ENCODE measurements at places on chromosomes 16 and 17.

DNA sequence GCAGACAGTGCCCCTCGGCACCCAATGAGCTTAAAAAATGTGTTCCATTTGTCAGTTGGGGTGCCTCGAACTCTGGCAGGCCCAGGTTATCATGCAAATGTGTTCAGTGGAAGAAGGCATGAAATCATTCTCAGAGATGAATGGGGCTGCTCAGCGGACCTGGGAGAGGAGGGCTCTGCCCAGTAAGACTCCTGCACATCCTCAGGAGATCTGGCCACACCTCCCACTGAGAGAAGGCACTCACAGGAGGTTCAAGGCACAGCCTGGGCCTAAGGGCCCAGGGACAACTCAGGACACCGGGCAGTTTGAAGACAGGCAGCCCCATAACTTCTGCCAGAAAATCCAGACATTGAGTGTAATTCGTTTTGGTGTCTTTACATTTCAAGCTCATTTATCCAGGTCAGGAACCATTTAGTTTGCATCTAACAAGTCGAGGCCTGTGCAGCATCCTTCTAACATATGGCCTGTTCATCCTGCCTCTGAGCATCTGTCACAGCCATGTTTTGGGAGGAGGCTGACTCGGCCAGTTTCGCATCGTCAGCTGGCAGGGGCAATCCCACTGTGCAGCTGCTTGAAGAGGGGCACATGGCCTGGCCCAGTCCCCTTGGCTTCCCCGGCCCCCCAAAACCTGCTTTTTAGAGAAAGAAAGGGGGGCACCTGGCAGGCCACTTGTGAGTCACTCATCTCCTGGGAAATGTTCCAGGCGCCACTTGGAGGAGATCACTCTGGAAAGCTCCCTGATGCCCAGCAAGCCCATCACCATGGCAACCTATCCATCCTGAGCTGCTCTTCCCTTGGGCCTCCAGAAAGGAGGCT is 31.2 kb upstream of the BCAR1 start:
- DNase-seq: no peak

GRCh38 chr17:75270966-75271232 is at the start of gene MIF4GD:
MIF4GD (minus strand) TSS chr17:75271231; CDS start chr17:75270195, 1,036 bp downstream.
- no peak for DNase-seq

DNA sequence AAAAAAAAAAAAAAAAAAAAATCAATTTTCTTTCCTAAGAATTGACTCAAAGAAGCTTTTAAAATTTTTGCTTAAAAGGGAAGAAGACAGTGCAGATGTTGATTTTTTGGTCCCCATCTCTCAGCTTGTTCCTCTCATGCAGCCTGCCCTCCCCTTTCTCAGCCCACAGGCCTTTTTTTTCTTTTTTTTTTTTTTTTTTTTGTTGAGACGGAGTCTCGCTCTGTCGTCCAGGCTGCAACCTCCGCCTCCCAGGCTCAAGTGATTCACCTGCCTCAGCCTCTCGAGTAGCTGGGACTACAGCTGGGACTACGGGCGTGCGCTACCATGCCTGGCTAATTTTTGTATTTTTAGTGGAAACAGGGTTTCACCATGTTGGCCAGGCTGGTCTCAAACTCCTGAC is 17.7 kb downstream of the YPEL2 start:
- no peak for DNase-seq

DNA sequence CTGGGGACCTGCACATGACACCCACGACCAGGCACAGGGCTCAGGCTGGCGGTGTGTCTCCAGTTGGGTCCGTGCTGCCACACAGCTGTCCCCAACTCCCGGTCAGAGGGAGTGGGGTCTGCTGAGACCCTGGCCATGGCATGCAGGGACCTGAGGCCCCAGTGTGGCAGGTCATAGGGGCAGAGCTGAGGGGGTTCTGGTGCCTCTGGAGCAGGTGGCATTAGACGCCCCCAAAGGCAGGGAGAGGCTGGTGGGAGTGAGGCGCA is 4.2 kb downstream of the NUBP2 start:
- DNase-seq: no peak

GRCh38 chr17:7393613-7394451 is 493 bp downstream of the PLSCR3 start:
- DNase-seq: no peak

DNA sequence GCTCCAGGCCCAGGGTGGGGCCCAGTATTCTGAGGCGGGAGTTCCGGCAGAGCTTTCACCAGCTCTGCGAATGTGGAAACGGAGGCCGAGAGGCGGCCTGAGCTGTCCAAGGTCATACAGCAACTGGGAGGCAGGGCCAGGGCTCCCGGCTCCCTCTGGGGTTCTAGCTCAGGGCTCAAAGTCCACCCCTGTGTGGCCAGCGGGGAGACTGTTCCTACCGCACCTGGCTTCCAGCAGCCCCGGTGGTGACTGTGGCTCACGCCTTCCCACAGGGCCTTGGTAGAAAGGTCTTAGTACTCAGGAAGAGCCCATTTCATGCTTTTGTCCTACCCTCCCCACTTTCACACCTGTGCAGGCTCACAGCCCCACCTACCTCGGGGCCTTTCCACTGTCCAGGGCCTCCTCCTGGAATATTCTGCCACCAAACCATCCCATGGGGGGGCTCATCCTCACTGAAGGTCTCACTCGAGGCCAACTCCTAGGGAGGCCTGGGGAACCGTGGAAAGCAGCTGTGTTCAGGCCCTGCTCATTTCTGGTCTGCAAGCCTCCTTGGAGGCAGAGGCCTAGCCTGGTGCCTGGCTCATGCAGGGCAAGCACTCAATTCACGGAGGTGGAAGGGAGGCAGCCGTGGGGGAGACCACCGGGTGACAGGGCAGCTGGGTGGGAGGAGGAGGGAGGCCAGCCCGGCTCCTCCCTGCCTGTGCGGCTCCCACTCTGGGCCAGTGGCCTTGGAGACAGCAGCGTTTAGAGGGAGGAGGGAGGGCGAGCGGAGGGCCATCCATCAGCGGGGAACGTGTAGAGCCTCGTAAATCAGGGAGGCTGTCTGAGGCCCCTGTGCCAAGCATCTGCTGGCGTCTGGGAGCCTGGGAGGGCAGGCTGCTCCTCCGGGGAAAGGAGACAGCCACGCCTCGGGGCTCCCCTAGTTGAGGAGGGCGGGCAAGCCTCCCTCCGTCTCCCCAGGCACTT is 12.7 kb upstream of the DOC2B start:
- DNase-seq: no peak

DNA sequence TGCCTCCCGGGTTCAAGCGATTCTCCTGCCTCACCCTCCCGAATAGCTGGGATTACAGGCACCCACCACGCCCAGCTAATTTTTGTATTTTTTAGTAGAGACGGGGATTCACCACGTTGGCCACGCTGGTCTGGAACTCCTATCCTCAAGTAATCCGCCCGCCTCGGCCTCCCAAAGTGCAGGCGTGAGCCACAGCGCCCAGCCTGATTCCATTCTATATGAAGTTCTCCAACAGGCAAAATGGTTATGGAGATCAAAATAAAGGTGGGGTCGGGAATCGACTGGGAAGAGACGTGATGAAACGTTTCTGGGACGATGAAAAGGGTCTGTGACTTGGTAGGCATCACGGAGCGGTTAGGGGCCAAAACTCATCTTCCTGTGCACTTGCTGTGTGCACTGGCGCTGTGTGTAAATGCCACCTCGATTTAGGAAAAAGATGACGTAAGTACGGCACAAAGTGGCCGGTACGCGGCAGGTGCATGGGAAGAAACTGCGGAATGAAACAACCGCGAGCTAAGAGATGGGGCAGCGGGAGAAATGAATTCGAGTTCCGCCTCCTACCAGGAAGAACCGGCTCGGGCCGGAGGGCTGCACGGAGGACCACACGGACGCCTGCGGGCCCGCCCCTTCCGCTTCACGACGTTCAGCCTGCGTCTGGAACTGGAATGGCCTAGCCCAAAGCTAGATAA is 1.6 kb downstream of the TP53 start:
- peak; percentile 65 for DNase-seq

- no peak for DNase-seq
Measured at GRCh38 chr16:17564856-17565255, 94.1 kb upstream of the XYLT1 start.

GRCh38 chr17:7864995-7865650 is 7.3 kb downstream of the CYB5D1 start:
- no peak for DNase-seq

DNA sequence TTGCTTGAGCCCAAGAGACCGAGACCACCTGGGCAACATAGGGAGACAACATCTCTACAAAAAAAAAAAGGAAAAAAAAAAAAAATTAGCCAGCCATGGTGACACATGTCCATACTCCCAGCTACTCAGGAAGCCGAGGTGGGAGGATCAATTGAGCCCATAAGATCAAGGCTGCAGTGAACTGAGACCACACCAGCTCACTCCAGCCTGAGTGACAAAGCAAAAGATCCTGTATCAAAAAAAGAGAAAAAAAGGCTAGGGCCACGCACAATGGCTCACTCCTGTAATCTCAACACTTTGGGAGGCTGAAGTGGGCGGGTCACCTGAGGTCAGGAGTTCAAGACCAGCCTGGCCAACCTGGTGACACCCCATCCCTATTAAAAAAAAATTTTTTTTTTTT is 13.8 kb downstream of the SUMO2 start:
- DNase-seq: no peak

GRCh38 chr16:19515757-19516156 is 6.1 kb downstream of the GDE1 start:
- no peak for DNase-seq

DNA sequence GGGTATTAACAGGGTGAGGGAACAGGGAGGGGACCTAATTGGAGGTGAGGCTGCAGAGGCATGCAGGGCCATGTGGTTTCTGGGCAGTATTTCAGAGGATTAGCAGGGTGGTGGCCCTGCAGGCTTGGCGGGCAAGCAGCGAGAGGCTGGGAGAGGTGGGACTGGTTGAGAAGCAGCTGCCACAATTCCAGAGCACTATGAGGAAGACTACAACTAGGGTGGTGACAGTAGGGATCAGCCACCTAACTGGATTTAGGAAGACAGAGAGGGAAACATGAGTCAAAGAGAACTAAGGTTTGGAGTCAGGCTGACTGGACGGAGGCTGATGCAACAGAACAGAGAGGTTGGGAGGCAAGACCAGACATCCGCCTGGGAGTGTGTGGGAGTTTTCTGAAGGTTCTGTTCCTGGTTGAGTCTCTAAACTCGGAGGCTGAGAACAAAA is 12.3 kb downstream of the ALOXE3 start:
- no peak for DNase-seq

- no peak for DNase-seq
Measured at GRCh38 chr16:54479546-54479945, 193.0 kb upstream of the IRX3 start.

GRCh38 chr17:38539386-38539785 is 66.4 kb downstream of the SRCIN1 start:
- no peak for DNase-seq

DNA sequence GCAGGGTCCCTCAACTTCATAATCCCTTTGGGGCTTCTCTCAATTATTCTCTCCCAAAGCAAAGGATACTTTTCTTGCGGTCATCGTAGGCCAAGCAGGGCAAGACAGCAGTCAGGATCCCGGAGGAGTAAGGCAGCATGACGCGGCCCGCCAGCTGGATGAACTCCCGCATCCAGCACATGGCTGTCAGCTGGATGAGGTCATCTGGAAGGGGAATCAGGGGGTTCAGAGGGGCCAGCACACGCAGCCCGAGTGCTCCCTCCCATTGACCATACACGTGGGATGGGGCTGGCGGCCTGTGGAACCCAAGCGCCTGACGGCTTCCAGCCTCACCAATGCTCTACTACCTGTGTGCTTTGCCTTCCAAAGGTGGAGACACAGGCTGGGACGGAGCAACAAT is 19.2 kb downstream of the VAC14 start:
- no peak for DNase-seq

- DNase-seq: no peak
Measured at GRCh38 chr16:67783353-67783725, 23.0 kb downstream of the RANBP10 start.

GRCh38 chr17:39462631-39463375 is 1.5 kb downstream of the CDK12 start:
- DNase-seq: no peak

GRCh38 chr17:9529033-9529700 is 46.5 kb downstream of the STX8 start:
- DNase-seq: no peak

GRCh38 chr17:82837586-82838320 is 2.1 kb downstream of the ZNF750 start:
- no peak for DNase-seq

DNA sequence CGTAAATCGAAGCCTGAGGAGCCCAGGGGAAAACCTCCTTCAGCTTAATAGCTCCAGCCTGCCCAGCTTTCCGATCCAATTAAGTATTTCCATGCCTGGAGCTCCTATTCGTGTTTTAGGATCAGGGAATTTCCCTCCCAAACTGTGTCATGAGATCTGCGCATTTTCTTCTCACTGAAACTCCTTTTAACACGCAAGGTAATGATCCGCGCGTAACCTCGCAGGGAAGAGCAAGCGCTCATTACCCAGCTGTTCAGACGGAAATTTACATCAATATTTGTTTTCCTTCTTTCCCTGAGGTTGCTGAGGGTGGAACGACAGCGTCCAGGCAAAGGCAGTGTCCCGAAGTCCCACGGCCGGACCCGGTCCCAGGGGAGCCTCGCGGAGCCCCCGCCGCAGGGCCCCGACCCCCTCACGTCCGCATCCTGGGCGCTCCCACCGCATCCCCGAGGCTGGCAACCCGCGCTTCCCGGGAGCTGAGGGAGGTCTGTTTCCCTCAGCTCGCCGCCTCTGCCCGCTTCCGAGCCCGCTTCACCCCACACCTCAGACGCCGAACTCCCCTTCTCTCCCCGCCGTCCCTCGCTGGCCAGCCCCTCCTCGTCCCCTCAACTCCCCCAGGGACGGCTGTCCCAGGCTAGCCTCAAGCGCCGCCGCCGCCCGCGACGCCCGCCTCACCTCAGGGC is 415 bp downstream of the ABCA5 start:
- DNase-seq: no peak

DNA sequence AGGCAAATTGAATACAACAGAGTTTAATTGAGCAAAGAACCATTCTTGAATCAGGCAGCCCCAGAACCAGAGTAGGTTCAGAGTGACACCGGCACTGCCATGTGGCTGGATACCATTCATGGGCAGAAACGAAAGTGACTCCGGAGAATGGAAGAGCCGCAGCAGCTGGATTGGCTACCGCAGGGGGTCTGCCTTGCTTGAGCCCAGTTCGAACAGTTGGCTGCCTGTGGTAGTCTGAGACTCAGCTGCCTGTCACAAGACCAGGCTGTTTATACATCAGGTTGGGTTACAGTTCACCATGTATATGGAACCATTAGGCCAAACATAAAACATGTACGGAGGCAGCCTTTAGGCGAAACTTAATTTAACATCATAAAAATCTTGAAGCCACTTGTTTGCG is 205.2 kb upstream of the CHMP6 start:
- DNase-seq: no peak

GRCh38 chr17:12727881-12728280 is 61.4 kb upstream of the ARHGAP44 start:
- no peak for DNase-seq

GRCh38 chr17:15388356-15389041 is 47.1 kb upstream of the TEKT3 start:
- no peak for DNase-seq

DNA sequence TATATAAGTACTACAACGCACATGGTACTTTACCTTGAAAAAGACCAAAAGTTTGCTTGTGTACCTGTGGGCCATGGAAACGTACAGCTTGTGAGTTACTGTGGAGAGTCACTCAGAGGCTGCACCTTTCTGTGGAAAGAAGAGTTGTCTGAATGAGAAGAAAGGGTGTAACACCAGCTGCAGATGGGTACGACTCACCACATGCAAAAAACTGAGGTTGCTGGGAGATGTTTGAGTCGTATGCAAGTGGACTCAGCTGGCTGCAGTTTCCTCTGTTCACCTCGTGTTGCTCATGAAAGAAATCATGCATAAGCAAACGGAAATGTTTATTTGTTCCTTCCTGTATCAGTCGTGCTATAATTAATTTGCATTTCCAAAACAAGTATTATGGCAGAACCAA is 22.4 kb upstream of the DYNLRB2 start:
- no peak for DNase-seq

GRCh38 chr16:75258807-75259141 is 7.3 kb upstream of the BCAR1 start:
- no peak for DNase-seq

All from keratinocyte (primary cell).